ENCODE measurements at places on chromosomes 2 and 18.
A peak's percentile ranks its signal among the peaks of the same experiment; 100 is the strongest.

GRCh38 chr2:191938779-191939178 is 91.9 kb upstream of the CAVIN2 start:
- DNase-seq = no peak

DNA sequence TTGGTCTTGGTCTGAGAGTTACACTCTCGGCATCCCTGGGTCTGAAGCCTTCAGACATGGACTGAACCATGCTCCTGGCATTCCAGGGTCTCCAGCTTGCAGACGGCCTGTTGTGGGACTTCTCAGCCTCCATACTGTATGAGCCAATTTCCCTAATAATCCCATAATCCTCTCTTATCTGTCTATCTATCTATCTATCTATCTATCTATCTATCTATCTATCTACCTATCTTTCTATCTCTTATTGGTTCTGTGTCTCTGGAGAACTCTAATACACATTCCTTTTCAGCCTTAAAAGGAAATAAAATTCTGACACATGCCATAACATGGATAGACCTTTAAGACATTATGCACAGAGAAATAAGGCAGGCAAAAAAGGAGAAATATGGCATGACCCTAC is 24.4 kb downstream of the SLC39A6 start:
- no peak for DNase-seq

- peak; percentile 82 for DNase-seq
These were observed 76.8 kb downstream of the LYPD1 start for GRCh38 chr2:132593171-132593570.

DNA sequence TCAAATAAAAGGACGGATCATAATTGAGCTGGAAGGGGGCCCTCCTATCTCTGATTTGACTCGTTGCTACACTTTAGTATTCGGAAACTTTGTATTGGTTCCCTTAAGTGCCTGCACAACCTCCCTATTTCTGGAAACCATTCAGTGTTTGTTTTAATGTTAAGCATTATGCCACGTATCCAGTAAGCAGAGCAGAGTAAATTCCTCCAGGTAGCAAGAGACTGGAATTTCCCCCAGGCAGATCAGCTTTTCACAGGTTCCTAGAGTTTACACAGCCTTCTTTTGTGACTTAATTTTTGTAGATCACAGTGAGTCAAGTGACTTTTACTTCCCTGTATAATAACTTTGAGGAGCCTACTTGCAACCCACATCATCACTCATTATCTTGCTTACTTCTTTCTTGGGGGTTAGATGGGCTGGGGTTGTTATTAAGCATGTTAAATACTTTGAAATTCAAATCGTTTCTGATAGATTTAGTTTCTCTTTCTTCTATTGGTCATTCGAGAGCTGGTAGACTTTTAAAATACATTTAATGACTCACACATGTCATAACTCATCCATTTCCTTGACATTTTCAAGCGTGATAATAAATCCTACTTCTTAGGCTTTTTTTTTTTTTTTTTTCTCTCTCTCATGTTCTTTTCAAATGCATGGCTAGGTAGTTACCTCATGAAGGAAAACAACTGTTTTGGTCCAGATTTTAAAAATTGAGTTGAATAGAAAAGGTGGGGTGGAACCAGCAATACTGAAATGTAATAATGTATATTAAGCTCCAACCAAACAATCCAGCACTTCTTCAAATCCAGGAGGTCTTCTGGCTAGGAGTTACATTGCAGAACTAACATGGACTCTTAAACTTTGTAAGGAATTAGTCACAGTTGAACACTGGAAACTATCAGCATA is 219.3 kb downstream of the NEDD4L start:
- no peak for DNase-seq

DNA sequence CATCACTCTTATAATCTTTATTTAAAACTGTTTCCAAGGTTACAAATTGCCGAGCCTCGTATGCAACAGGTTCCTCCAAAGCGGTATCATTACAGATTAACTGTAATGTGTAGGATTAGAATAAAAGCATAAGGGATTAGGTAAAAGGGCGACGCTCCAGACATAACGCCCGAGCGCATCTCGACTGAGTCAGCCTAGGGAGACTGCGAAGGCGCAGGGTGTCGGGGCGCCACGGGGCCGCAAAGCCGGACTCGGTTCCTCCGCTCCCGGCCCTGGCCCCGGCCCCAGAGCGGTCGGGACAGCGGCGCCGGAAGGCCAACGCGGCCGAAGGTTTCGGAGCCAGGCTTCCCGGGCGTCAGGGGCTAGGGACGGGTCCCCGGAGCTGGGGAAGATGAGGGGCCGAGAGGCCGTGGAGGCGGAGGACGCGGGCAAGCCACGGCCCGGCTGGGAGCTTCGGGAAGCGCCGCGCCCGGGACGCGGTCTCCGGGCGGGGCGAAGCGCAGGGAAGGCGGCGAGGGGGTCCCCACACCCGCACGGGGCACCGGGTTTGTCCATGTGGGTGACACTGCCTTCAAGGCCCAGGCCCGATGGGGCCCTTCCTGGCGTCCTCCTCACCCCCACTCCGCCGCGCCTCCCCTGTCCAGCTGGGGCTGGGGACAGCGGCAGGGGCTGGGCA is 12.9 kb upstream of the SIX3 start:
- no peak for DNase-seq

DNA sequence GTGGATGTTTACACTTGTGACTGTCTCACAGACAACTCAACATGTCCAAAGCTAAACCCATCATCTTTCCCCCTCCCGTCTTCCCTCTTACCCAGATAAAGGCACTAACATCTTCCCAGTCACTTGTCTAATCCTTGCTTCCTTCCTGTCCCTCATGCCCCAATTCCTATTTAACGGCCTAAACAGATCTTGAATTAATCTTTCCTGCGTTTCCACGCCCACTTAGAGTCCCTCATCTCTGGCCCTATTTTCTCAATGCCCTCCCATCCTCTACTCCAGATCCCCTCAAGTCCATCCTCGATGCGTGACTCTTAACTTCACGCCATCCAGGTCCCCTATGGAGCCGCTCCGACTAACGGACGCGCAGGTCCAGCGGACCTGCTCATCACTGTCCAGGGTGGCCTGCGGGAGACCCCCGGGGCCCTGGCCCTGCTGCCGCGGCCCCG is 682 bp upstream of the SCLY start:
- no peak for DNase-seq

DNA sequence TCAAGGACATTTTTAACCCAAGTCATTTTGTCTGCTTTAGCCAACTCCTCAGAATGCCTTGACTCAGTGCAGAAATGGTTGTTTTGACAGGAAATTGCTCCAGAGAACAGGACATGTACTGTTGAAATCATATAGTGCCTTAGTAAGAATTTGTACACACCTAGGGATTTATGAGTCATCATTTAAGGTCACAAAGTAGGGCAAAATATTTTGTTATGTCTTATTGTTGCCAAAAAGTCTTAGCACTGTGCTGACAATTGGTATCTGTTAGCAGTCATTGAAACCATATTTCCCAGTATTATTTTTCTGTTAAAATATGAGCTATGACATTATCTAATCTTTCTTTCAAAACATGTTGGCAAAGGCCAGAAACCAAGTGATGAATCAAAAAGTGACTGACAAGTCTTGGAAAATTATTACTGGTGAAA is 104.5 kb downstream of the OSBPL6 start:
- no peak for DNase-seq

GRCh38 chr2:72929010-72929409 is 11.7 kb downstream of the EMX1 start:
- DNase-seq = no peak

DNA sequence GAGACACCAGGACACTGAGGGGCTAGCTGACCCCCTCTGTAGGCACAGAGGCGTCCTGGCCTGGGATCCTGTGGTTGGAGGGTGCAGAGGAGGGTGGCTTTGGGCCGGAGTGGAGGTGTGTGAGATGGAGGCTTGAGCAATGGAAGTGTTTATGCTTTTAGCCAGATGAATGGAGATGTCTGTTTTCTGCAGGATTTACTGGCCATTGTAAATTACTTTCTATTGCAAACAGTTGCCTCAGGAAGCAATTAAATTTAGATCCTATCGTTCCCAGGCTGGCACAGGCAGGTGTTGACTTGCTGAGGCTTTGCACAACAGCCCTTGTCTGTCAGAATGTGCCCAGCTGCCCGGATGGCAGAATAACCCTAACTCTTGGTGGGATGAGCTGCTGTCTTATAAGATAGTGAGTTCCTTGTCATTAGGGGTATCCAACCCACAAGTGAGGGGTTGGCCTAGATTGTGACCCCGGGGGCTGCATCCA is 1.8 kb upstream of the ARID5A start:
- no peak for DNase-seq

DNA sequence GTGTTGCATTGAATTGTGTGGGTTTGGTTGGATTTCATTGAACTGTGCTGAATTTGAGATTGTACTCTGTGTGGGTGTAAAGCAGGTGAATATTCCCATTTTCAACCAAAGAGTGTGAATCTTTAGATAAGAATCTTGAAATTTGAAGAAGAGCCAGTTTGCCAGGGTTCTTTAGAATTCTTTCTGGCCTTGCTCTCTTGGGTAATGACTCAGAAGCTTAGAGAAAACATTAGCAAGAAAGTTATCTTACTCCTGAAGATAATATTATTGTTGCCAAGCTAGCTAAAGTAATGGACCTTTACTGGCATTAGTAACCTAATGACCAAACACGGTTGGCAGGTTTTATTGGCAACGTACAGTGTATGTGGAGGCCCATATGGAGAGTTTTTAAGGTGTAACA is 46.4 kb upstream of the SIX3 start:
- DNase-seq = no peak

- no peak for DNase-seq
These were observed 56.9 kb downstream of the LPIN2 start for GRCh38 chr18:2956056-2956455.

GRCh38 chr2:65436824-65437221 is 4.4 kb upstream of the SPRED2 start:
- DNase-seq = no peak

DNA sequence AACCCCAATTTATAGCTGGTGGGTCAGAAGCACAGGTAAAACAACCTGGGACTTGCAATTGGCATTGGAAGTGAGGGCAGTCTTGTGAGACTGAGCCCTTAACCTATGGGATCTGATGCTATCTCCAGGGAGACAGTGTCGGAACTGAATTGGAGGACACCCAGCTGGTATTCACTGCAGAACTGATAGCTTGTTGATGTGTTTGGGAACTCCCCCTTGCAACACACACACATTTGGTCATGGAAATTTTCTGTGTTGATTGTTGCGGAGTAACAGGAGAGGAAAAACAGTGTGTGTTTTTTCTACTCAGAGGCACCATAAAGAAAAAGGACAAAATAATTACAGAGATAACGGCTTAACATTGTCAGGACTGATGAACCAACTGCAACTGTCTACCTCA is 16.1 kb downstream of the TPGS2 start:
- no peak for DNase-seq

- no peak for DNase-seq
These were observed 76.0 kb downstream of the EPC2 start for GRCh38 chr2:148720501-148721001.

DNA sequence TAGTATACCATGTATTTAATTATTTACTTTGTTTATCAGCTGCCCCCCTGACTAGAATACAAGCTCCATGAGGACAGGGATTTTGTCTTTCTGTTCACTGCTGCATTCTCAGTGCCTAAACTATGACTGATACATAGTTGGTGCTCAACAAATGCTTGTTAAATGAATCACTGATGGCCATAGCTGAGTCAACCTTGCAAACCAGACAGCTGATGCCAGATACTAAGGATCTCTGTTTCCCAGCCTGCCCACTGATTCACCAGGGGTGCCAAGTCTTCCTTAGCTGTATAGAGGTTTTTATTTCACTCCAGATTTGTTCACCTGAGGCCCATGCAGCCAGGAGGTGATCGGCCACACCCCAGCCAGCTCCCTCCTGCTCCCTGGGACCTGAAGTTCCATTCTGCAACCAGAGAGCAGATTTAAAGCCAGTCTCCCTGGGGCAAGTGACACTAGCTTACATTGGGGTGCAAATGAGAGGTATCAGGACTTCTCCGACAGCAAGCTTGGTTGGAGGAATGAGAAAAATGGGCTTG is 92.2 kb downstream of the C1QL2 start:
- DNase-seq = peak; percentile 81

DNA sequence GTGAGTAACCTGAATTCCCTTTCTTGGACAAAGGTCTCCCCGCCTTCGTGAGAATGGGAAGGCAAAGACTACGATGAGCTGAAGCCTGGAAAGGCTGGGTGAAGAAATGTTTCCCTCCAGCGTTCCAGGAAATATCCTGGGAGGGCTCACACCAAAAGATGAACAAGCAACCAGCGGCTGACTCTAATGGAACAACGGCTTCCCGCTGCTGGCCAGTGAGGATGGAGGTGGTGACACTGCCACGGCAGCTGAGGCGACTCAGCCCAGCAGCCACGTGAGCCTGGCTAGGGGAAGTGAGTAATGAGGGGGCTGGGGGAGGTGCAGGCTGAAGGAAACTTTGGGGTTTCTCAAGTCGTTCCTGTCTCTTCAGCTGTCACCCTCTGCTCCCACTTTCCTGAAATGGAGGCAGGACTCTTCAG is 105.0 kb upstream of the SMAD7 start:
- no peak for DNase-seq

DNA sequence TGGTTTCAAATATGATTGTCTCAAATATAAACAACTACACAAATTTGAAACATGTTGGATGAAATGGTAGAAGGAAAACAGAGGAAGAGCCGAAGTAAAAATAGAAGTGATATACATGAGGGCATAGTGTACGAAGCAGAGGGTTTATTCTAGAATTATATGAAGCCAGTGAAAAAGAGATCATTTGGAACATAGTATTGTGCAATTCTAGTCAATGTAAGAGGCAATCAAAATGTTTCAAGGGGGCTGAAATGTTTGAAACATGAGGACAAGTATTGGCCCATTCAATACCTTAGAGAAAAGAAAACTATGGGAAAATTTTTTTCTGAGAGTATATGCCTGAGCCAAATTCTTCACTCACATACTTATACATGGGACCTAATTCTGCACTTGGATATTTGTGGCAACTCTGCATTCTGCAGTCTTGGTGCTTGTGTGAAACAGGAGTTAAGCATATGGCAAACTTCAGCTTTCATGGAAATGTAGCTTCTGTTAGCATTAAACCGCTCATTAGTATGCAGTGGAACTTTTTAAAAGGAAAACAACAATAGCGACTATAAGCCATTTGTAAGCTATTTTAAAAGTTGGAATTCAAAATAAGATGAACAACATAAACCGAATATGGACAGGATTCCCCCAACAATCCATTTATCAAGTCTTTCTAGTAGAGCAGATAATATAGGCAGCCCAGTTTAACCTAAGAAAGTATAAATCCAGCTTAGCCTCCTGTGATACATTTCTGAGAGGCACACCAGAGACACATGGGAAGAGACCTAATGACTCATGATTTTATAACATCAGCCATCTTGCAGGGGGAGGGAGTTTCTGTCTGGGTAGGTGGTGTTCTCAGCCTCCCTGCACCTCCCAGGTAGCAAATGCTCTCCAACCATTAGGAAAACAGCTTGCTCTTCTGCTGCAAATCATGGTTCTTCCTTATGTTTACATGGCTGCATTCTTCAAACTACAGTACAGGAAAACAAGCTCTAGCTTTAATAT is 197.8 kb downstream of the PAX3 start:
- no peak for DNase-seq

Data from esophagus muscularis mucosa (tissue), 4 donors.